T-helper 2 cell (primary cell): ENCODE measurements at places on chromosomes 1 and 21.

- DNase-seq = no peak
Observed at GRCh38 chr1:26529405-26529654, 231 bp upstream of the RPS6KA1 start.

- DNase-seq = no peak
Observed at GRCh38 chr21:41821081-41821755, 54.4 kb upstream of the RIPK4 start.

DNA sequence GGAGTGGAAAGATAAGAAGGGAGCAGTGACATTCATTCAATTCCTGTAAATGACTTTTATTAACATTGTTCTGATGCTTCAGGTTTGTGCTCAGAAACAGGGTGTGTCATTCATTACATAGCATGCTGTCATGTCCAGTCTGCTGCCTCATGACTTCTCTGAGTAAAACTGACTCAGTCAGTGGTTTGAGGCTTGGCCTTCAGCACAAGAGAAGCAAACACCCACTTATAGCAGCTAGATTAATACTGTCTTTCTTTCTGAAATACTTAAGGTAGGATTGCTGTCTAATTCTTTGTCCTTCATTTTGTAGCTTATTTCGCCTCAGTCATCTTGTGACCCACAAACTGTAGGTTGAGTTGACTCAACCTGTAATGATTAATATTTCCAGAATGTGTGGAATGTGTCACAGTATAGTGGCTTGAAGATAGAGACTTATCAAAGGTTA lies 32.9 kb downstream of the RASAL2 start:
- no peak for DNase-seq

DNA sequence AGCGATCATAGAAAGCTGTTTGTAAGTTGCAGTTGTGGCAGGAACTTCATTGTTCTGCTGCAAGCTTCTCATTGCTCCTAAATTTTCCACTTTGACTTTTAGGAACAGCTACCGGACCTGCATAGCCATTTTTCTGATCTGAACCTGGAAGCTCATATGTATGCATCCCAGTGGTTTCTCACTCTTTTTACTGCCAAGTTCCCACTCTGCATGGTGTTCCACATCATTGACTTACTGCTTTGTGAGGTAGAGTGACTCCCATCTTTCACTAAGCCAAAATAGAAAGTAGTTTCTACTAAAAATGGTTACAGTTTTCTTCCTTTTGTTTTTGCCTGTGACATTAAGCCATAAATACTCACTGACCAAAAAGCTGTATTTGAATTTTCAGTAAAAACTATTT lies 254.2 kb downstream of the GPR52 start:
- DNase-seq = no peak

DNA sequence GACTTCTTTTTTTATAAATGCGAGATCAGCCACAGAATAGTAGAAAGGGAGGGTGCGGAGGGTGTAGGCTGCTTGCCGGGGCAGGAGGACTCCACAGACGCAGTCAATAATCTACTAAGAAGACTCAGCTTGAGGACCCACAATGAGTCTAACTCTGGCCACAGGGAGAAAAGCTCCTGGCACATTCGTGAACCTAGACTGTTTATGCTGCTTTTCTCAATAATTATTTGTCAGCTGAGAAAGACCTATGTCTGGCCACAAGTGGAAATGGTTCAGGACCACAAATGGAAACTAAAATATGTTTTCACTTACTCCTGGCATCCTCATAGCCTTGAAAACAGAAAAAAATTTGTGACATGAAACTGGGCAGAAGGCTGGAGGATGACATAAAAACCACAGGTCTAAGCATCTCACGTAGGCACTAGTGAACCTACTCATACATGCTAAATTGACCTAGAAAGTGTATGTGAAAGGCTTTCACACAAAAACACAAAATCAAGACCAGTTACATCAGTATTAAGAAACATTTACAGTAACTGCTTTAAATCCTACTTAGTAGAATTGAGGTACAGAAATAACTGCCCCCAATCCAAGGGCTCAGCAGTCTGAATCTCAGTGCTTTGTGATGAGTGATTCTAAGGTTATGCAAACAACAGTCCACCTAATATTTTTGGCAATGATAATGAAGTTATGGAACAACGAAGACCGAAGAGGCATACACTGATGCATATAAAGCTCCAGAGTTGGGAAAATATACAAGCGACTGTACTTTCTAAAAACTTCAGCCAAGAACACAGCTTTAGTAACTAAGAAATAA lies 159.5 kb downstream of the SLC45A1 start:
- no peak for DNase-seq

DNA sequence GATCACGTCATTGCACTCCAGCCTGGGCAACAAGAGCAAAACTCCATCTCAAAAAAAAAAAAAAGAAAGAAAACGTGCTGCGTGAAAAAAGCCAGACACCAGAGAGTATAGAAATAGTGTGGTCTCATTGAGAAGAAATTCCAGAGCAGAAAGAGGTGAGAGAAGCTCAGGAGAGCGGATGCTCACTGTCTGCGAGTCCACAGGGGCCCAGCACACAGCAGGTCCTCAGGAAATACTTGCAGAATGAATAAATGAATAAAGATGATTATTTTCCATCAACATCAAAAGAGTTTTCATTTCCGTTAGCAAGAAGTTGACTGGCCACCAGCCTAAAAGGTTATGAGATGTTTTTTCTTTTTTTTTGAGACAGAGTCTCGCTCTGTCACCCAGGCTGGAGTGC lies 14.4 kb downstream of the CASP9 start:
- no peak for DNase-seq

DNA sequence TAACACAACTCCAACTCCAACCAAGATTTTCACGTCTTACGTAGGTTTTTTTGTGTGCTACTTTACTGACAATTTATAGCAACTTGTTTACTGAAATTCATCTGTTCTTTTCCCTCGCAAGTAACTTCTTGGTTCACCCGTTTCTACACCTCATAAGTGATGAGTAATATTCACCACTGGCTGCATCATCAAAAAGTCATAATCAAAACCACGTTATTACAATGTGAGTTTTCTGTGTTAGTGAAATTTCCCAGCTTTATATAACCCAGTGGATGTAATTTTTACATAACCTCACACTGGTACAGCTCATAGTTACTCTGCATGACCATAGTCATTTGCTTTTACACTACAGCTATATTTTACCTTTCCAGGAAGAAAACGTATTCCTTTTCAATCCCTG lies 401.1 kb upstream of the LYPLAL1 start:
- no peak for DNase-seq
